NB4 (cell line): ENCODE measurements at places on chromosomes 16 and 17.

- DNase-seq: no peak
Observed at GRCh38 chr17:12659500-12659899, 6.2 kb upstream of the MYOCD start.

GRCh38 chr16:66859397-66860068 is 15.3 kb downstream of the CA7 start:
- no peak for DNase-seq

DNA sequence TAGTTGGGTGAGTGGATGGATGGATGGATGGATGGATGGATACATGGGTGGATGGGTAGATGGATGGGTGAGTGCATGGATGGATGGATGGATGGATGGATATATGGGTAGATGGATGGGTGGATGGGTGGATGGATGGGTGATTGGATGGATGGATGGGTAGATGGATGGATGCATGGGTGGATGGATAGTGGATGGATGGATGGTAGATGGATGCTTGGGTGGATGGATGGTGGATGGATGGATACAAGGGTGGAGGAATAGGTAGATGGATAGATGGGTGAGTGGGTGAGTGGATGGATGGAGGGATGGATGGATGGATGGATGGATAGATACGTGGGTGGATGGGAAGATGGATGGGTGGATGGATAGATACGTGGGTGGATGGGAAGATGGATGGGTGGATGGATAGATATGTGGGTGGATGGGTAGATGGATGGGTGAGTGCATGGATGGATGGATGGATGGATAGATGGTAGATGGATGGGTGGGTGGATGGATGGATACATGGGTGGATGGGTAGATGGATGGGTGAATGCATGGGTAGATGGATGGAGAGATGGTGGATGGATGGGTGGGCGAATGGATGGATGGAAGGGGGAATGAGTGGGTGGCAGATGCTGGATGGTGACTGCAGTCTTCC is 19.0 kb downstream of the ZNF469 start:
- no peak for DNase-seq

- DNase-seq: no peak
Observed at GRCh38 chr17:3004150-3004801, 59.1 kb downstream of the OR1D5 start.

GRCh38 chr17:63476854-63477479 is at the start of gene ACE:
Gene ACE, plus strand, starts transcription at chr17:63477061. Its CDS starts 34 bp downstream, at chr17:63477095.
- peak; percentile 70 for DNase-seq

DNA sequence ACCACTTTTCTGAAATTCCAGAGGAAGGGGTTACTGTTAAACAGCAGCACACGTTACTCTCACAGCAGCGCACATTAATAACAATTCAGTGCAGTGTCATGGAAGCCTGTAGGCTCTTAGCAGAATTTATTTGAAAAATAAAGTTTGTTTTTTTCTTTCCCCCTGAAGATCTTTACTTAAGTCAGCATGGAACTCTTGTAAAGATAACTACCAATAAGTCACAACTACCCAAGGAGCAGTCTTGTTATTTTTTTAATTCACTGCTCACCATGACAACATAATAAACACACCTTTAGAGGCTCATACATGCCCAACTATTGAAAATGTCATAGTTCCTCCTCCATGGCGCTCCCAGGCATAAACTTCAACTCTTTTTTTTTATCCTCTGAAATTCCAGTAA is 31.8 kb upstream of the PSMD7 start:
- DNase-seq: no peak

DNA sequence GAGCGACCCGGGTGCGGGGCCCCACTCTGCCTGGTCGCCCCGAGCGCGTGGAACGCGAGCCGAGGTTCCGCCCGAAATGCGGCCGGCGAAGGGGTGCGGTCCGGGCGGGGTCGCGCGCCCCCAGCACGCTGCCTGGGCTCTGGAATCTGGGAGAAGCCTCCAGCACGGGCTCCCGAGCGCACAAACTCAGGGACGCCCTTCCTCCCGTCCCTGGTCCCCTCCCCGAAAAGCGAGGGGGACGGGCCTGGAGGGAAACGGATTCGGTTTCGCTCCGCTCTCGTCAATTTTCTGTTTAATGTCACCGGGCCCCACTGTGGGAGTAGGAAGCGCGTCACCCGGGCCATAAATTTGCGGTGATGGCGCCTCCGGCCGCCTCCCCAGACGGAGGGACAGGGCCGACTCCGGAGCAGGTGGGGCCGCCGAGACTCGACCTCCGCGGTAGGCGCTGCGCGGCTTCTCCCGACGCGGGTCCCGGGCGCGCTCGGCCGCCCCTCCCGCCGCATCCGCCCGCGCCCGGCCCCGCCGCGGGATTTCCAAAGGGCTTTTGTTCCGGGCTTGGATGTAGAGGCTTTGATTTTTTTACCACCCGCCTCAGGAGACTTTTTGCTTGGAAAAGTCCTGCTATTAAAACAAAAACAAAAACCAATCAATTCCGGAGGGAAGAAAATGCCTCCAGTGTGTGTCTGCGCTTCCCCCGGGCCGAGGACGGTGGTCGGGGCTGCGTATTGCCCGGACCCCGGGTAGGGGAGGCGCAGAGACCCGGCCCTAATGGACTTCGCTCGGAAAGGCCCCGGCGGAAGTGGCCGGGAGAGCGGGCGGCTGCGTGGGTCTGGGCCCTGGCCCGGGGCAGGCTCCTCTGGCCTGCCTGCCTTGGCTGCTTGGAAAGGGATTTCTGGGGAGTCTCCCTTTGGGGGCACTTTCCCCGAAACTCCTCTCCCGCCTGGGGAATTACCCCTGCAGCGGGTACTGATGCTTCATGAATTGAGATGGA is 7.9 kb upstream of the BAHCC1 start:
- DNase-seq: peak; percentile 78

DNA sequence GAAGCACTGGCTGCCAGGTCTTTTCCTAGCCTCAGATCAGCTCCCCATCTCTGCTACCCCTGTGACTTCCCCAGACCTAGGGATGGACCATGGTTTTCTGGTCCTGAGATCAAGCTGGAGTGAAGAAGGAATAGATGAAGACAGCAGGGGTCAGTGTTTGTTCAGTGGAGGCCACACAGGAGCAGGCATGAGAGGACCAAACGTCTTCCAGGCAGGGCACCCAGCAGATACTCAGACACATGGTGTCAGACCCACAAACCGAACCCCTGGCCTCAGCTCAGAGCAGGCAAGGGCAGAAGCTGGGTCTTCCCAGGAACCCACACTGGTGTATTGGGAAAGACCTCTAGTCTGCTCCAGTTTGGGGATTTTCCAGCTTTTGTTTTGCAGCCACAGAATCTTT is 189.7 kb downstream of the IRX5 start:
- DNase-seq: peak; percentile 57

GRCh38 chr17:21119247-21119918 is 7.4 kb upstream of the DHRS7B start:
- peak; percentile 81 for DNase-seq

DNA sequence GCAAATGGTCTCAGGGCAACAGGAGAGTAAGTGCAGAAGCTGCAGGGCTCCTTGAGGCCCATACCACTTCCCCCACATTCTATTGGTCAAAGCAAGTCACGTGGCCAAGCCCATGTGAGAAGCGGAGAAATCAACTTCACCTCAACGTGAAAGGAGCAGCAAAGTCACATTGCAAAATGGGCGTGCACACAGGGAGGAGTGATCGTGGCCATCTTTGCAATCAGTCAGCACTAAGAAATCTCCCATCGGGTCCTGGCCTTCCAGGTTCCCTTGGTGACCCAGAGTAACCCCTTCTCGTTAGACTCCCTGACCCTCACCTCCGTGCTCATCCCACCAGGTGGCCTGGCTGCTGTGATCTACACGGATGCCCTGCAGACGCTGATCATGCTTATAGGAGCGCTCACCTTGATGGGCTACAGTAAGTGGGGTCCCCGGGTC is 38.0 kb downstream of the SLC5A11 start:
- peak; percentile 18 for DNase-seq
